ENCODE measurements at places on chromosomes 4 and X. TPM values are rescaled to one million over a fixed set of nuclear protein-coding genes. Genes with fewer than 3 reads are reported as not detected.

Gene CFI
- 61.0 TPM for total RNA-seq

Gene IL13RA2
- total RNA-seq, result not detected

- DNase-seq, result no peak
Observed at GRCh38 chrX:53362449-53362848, 60.0 kb downstream of the SMC1A start.

DNA sequence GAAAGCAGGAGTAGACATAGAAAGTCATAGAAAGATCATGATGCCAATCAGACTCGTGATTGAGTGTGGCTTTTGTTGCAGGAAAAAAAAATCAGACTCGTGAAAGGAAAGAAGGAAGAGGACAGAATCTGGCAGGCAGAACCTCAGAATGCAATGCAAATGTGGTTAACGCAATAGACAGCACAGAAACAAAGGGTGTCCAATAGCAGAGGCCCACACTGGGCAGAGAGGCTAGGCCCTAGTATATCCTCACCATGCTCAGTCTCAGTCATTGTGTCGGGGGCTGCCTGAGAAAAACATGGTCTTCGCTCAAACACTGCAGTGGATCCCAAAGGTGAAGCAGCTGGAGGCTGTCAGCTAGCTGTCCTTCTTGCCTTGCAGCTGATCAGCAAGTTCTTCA, 102.8 kb upstream of the MAOA start:
- no peak for DNase-seq
